ENCODE measurements at places on chromosomes 4 and X.

GRCh38 chr4:134365852-134366251 is 164.3 kb upstream of the PABPC4L start:
- peak; percentile 40 for DNase-seq

GRCh38 chr4:81631958-81632441 is 160.3 kb upstream of the RASGEF1B start:
- peak; percentile 6 for DNase-seq

- DNase-seq = no peak
Observed at GRCh38 chr4:77586951-77587383, 18.7 kb upstream of the CXCL13 start.

DNA sequence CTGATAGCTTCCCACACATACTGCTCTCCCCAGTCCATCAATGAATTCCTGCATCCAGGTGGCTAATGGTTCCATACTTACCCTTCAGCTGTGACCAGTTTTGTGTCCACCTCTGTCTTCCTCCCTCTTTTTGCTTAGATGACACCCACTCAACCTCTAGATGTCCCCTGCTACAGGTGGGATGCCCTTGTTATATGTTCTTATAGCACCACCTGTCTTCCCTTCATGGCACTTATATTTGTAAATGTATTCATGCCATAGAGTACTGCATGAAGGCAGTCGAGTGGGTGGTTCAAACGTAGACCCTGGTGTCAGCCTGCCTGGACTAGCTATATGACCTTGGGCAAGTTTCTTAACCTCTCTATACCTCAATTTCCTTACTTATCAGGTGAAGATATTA is 6.5 kb upstream of the USP46 start:
- no peak for DNase-seq

DNA sequence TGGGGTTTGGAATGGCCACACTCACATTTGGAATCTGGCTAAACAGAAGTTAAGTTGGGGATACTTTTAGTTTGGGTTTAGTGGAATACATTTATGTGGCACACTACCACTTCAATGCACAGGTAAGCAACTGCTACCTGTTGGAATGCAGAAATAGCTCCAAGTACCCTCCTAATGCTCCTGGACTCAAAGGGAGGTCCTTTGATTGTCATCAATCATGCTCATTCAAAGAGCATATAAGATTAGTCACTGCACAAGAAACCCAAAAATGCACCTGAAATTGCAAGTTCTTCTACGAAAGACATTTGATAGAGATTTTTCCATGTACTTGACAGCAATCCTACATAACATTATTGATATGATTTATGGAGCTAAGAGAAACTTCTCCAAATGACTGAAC is 247.7 kb downstream of the ANKRD50 start:
- no peak for DNase-seq

DNA sequence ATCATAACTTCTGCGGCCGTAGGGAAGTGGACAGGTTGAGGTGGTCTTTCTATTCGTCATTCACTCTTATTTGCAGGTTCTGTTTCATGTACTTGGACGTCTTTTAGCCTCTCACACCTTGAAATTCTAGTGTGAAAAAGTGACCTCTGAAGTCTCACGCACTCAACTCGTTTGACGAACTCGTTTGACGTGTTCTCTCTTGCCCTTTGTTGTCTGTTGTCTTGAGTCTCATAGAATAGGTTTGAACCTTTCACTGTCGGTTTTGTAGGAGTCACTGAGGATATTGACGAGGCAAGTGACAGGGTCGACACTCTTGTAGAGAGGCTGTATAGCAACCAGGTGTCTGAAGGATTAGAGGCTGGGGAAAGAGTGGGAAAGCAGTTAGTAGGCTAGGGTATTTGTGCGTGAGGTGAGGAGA is 1.1 kb upstream of the PGRMC2 start:
- DNase-seq = peak; percentile 21

GRCh38 chr4:110597582-110597981 is 25.3 kb downstream of the PITX2 start:
- no peak for DNase-seq
